ENCODE measurements at places on chromosomes 11 and 22. TPM values are rescaled to one million over a fixed set of nuclear protein-coding genes. Genes with fewer than 3 reads are reported as not detected.

QSER1 gene
- 39.0 TPM for total RNA-seq

KCTD14 gene
- total RNA-seq, result 2.9 TPM

- DNase-seq, result peak; percentile 70
These were observed 42.5 kb downstream of the GALNT18 start for GRCh38 chr11:11579012-11579988.

- no peak for DNase-seq
These were observed 46.1 kb upstream of the BLID start for GRCh38 chr11:122162095-122162494.

OR51B5 gene
- 1.2 TPM for total RNA-seq

DNA sequence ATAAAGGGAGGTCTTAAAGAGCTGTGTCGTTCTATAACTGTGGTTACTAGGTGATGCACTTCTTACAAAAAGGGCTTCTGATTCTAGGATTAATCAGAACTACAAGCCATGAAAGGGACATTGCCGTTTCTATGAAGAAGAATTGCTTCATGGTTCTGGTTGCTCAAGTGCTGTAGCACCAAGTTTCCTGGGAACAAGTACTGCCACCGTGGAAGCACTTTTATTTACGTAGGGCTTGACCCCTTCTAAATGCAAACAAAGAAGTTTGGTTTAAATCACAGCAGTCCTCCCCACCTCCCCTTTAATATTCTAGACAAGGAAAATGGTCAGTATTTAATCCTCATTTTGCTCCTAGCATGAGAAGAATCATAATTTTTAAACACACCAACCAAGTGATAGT is 9.8 kb downstream of the YAP1 start:
- DNase-seq, result no peak

MS4A3 gene
- total RNA-seq, result not detected

C22orf31 gene
- total RNA-seq, result not detected

PAX6 gene
- not detected for total RNA-seq

GRCh38 chr11:35992548-35992947 is 48.7 kb downstream of the LDLRAD3 start:
- no peak for DNase-seq
